Stimulated activated CD4-positive, alpha-beta T cell treated with anti-CD3 and anti-CD28 coated beads, Interleukin-15, amount 100 ng/mL, for 1 hour (primary cell): ENCODE measurements at places on chromosomes 11 and 22.

DNA sequence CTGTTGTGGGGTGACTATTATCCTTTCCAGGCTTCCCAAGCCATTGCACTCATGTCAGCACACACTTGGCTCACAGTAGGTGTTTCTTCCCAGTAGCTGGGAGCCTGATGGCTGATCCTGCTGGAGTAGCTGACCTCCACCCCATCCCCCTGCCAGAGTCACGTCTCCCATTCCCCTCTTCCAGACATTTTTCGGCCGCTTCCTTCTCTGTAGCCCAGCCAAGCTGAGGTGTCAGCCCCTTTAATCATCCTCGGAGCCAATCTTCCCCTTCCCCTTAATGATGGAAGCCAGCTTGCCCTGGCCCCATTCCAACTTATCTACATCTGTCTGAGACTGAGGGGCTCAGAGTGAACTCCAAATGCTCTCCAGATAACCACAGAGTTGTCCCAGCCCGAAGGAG lies 550.7 kb downstream of the MN1 start:
- DNase-seq: no peak

GRCh38 chr11:64285885-64286800 lies 495 bp downstream of the GPR137 start:
- no peak for DNase-seq

- no peak for DNase-seq
Measured at GRCh38 chr22:49152939-49153770, 674.5 kb downstream of the BRD1 start.

- DNase-seq: no peak
Measured at GRCh38 chr11:93476796-93477195, 66.4 kb downstream of the SMCO4 start.

- DNase-seq: no peak
Measured at GRCh38 chr11:108663154-108663877, 1.6 kb upstream of the DDX10 start.

- no peak for DNase-seq
Measured at GRCh38 chr11:120589376-120589775, 77.8 kb downstream of the GRIK4 start.

GRCh38 chr22:47307822-47308221 lies 545.4 kb downstream of the TBC1D22A start:
- DNase-seq: no peak

- no peak for DNase-seq
Measured at GRCh38 chr11:46551261-46551660, 42.6 kb downstream of the AMBRA1 start.

- peak; percentile 34 for DNase-seq
Measured at GRCh38 chr22:24424001-24424900, 3.1 kb upstream of the ADORA2A start.

- DNase-seq: no peak
Measured at GRCh38 chr11:108606495-108607160, 13.1 kb upstream of the EXPH5 start.

DNA sequence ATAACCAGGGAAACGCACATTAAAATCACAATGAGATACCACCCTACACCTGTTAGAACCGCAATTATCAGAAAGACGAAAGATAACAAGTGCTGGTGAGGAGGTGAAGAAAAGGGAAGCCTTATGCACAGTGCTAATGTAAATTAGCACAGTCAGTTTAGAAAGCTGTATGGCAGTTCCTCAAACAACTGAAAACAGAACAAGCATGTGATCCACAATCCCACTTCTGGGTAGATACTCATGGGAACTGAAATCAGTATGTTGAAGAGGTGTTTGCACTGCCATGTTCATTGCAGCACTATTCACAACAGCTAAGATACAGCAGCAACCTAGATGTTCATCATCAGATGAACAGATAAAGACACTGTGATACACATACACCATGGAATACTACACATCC lies 75.0 kb upstream of the CCND1 start:
- DNase-seq: no peak

- DNase-seq: no peak
Measured at GRCh38 chr11:134060316-134060715, 8.6 kb upstream of the JAM3 start.

GRCh38 chr22:19631899-19632667 lies 82.2 kb upstream of the SEPTIN5 start:
- DNase-seq: no peak

DNA sequence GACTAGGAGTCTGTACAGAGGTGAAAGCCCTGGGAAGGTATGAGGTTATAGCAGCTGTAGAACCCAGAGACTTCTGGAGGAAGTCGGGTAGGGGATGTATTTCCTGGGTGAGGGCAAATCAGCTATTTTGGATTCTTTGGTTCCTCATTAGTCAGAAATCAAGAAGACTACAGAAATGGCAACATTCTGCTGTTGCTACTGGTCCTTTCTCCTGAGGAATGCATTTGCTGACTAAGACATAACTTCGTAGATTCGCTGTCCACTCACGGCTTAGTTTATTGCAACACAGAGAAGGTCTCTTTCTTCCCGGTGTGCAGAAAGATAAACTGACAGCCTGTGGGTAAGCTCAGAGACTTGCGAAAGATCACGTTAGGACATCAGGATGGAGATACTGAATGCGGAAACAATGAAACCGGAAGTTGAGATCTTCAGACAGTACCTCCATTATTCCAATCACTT lies 25.3 kb upstream of the SESN3 start:
- DNase-seq: no peak

DNA sequence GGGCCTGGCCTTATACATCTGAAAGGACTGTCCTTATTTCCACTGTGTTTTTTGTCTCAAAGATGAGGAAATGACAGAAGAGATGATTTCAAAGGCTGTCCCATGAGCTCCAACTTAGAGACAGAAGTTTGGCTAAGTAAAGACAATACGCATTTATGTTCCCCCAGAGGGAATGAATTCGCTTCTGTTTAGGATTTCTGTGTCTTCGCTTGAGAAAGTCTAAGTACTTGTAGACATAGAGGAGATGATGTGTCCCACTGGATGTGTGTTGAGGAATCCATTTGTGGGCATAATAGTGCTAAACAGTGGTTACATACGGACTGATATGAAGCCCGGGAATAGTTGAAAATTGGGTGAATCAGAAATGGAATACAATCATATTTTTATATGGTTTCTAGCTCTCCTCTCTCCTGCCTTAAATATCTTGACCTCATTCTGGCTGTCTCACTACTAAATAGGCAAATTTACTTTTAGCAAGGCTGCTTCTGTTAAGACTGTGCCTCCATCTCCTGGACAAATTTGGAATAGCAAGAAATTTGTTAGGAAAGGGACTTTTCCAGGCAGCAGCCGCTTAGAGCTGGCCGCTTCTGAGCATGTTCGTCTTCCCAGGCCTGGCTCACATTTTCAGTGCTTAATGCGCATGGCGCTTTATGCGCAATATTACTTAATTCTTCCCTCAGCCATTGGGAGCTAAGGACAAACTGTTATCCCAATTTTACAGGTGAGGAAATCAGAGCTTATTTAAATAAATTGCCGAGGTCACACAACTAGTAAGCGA lies 1.9 kb upstream of the PEX26 start:
- DNase-seq: no peak

GRCh38 chr22:27885977-27886842 lies 32.8 kb downstream of the PITPNB start:
- no peak for DNase-seq

DNA sequence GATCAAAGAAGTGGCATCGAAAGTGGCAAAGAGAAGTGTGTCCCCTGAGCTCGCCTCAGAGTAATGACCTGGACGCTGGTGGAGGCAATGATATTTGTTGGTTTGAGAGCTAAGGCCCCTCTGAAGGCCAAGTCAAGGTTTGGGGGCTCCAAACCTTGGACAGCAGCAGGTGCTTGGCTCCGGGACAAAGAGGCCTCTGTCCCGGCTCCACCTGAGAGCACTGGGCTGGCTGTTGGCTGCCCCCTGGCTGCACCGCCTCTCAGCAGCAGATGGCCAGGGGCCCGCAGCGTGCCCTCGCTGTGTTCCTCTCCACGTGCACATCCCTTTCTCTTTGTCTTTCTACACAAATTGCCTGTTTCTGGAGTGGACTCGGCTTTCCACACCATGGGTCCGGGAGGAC lies 301.3 kb downstream of the NTM start:
- no peak for DNase-seq

GRCh38 chr11:78652843-78653239 lies 78.2 kb upstream of the NARS2 start:
- DNase-seq: no peak

GRCh38 chr11:68149417-68149816 lies 28.2 kb upstream of the CHKA start:
- DNase-seq: no peak

GRCh38 chr11:117625237-117625636 lies 171.8 kb downstream of the DSCAML1 start:
- no peak for DNase-seq

DNA sequence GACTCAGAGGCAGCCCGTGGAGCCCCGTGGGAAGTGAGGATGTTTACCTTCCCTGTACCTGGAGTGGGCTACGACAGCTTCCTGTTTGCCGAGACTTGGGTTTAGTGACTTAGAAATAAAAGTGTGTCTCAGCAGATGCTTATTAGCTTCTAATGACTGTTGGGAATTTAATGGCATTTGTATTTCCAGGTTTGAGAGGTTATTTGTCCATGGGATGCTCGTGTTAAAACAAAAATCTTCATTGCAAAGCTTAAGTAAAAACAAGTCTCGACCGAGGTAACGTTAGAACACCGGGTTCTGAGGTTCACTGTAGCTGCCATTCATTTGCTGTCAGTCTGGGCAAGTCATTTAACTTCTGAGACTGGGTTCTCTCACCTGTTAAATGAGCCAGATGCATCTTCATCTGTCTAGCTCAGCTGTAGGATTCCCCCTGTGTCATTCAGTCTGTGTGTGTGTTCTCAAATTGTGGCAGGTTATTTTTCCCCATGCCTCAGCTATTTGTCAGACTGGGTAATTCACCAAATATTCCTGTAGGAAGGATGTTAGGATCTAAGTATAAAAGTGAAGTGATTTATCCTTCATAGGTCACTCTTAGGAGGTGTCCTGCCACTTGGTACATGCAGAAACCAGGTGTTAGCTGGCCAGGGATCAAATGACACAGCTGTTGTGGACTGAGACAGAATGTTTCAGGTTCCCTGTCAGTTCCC lies 791 bp downstream of the EI24 start:
- DNase-seq: no peak

- no peak for DNase-seq
Measured at GRCh38 chr11:47258317-47258902, 614 bp downstream of the NR1H3 start.

- DNase-seq: peak; percentile 50
Measured at GRCh38 chr22:50531546-50531961, 1.7 kb upstream of the TYMP start.

- DNase-seq: no peak
Measured at GRCh38 chr22:22376352-22376706, 131.7 kb downstream of the VPREB1 start.

- no peak for DNase-seq
Measured at GRCh38 chr11:44542372-44542771, 23.1 kb upstream of the CD82 start.

- DNase-seq: no peak
Measured at GRCh38 chr11:128398517-128399250, 188.7 kb downstream of the ETS1 start.

DNA sequence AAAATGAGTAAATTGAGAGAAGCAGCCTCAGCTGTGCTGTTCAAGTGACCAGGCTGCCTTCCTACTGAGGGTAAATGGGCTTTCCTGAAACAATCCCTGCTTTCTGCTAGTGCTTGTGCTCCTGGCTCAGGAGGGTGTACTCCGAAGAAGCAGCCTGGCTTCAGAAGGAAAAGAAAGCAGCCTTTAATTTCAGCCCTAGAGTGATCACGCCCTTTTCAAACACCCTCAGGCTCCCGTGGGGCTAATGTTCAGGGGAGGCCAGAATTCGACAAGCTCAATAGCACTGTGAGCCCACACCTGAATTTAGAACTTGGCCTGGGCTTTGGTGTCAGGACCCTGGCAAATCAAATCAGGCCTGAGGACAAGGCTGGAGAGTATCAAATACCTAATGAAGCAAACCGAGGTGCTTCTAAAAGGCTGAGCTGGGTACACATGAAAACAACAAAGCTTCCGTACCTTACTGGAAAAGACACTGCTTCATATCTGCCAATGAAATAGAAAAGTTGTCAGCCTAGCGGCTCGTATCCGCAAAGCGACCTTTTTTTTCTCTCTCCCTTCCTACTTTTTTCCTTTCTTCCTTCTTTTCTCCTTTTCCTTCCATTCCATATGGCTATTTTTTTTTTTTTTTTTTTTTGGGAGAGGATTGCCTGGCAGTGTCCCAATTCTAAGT lies 387.8 kb downstream of the SOX6 start:
- no peak for DNase-seq

GRCh38 chr11:77086521-77087472 lies 15.8 kb upstream of the OMP start:
- no peak for DNase-seq
